ENCODE measurements at places on chromosomes 4 and X.

- DNase-seq: no peak
Measured at GRCh38 chr4:172868271-172868670, 300.3 kb upstream of the GALNT7 start.

- no peak for DNase-seq
Measured at GRCh38 chr4:6118201-6118600, 82.1 kb downstream of the JAKMIP1 start.

GRCh38 chrX:70174754-70175153, 2.5 kb upstream of the DGAT2L6 start:
- no peak for DNase-seq

DNA sequence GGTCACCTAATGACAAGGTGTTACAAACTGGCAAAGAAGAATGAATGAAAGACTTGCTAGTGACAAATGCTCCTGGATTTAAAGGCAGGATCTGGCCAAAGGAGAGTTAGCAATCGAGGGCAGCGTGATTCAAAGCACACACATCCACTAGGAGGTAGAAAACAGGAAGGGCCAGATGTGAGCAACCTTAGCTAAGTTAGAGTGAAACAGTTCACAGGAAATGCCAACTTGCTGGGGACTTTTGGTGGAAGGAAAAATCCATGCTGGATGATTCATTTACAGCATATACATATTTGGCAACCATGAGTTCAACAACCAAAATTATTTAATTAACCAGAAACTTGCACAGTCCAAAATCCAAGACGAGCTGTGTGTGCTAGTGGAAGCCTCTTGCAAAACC, 276.9 kb downstream of the PTTG2 start:
- DNase-seq: peak; percentile 47

- DNase-seq: no peak
Measured at GRCh38 chr4:7956270-7956808, 16.7 kb upstream of the AFAP1 start.

DNA sequence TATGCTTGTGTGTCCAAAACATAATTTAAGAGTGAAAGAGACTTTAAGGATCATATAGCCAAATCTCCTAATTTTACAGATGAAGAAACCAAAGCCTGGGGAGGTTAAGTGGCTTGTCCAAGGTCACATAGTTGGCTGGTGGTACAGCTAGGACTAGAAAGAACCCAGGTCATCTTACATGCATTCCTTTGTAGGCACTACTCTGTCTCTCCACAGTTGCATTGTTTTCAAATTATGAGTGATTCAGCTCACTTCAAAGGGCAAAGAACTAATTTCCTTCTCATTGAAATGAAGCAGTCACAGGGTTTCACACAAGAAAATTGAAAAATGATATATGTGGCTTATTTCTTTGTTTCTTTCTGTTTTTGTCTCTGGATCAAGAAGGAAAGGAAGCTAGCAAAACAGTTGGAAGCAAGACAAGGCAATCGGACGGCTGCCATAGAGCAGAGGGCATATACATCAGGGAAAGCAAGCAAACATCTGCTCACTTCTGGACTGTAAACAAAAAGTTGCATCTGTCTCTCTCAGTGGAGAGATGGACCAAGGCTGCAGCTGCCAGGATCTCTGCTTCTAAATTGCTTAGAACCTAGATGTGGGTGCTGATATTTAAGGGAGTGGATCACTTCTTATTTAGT, 107.5 kb upstream of the AMOT start:
- no peak for DNase-seq

DNA sequence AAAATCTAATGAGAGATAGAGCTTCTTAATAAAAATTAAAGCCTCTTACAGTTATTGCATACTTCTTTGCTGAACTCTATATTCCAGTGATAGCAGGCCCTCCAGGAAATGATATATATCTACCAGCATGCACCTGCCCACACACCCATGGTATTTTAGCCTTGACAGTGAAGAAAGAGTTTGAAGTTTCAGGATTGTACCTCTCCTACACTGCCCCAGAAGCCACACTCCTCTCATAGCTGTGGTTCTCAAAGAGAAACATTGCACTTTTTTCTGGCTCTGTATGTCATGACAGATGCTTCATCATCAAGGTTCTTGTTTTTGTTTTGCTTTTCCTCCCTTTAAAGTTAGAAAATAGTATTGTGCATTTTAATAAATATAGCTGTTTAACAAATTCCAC, 34.0 kb downstream of the INPP4B start:
- no peak for DNase-seq

DNA sequence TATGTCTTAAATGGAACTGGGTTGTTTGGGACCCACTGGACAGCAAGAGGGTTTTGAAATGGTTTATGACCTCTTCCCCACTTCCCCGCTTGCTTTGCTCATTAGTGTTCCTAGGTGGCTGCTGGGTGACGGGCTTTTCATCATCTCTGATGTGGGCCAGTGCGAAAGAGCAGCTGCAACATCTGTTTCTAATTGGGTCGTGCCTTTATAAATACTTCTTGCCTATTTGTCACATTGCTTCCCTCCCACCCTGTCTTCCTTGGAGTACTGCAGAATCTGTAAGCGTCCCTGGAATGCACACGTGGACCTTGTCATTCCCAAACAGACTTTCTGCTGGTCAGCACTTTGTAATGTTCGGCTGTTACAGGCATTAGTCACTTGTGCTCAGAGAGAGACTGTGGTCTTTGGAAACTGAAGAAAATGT, 35.2 kb downstream of the SEPTIN11 start:
- DNase-seq: peak; percentile 98

GRCh38 chr4:2526559-2526958, 9.9 kb upstream of the FAM193A start:
- DNase-seq: no peak

DNA sequence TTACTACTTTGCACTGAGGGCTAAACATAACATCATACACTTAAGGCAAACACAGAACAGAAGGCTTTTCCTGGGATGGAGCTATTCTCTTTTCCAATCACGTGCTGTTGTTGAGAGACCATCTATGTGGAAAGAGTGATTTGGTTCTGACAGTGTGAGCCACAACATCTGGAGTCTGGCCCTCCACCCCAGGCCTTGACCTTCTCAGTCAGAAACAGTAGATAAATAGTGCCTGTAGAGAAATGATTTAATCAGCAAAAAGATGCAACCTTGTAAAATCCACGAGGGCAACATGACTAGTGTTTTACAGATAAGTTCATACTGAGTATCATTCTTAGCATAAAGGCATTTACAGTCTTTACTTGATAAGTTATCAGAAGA, 10.8 kb upstream of the SFRP2 start:
- no peak for DNase-seq

DNA sequence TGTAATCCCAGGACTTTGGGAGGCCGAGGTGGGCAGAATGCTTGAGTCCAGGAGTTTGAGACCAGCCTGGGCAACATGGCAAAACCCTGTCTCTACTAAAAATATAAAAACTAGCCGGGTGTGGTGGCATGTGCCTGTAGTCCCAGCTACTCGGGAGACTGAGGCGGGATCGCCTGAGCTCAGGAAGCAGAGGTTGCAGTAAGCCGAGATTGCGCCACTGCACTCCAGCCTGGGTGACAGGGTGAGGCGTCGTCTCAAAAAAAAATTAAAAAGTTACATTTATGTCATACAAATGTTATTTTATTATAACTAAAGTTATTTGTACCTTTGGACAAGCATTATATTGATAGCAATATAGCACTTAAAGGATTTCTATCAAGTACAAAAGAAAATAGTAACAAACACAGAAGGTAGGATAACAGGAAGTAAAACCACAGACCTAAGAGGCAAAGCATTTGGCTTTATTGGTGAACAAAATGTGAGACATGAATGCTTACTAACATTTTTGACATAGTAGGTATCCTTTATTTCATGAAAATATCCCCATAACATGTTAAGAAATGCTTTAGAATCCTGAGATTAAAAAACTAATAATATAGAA, 51.5 kb downstream of the TMEM165 start:
- DNase-seq: no peak

GRCh38 chr4:40685300-40685699, 55.6 kb upstream of the RBM47 start:
- no peak for DNase-seq

DNA sequence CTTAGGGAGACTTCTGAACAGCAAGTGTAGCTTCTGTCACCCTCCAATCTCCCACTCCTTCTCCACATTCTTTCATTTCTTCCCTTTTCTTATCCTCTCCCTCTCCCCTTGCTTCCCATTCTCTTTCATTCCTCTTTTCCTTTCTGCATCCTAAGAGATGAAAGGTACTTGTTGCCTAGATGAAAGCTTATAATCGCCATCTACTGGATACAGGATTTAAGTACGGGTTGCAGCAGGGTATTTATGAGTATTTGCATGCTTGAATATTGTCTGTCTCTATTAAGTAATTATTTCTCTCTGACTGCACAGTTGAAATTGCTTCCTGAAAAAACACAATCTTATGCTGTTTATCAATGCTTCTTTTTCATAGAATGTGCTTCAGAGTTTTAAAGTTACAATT, 174.0 kb upstream of the TENT5D start:
- DNase-seq: no peak

GRCh38 chrX:153624196-153625091, 22.6 kb upstream of the DUSP9 start:
- no peak for DNase-seq

GRCh38 chr4:157358439-157358838, 137.9 kb downstream of the GRIA2 start:
- DNase-seq: no peak

- no peak for DNase-seq
Measured at GRCh38 chr4:134490863-134491262, 289.3 kb upstream of the PABPC4L start.

DNA sequence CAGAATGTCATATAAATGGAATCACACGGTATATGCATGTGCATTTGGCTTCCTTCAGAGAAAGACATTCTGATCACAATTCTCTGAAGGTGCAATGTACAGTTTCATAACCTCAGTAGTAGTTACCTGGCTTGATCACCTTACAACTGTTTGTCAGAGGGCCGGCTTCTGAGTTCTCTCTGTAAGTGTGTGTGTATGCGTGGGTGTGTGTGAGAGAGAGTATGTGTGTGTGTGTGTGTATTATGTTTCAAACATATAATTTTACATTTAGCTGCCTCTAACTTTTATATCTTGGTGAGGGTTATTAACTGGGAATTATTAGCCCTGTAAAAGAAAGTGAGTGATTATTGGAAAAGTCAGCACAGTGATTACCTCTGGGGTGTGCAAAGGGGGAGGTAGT, 8.0 kb upstream of the LOC101059915 start:
- no peak for DNase-seq

DNA sequence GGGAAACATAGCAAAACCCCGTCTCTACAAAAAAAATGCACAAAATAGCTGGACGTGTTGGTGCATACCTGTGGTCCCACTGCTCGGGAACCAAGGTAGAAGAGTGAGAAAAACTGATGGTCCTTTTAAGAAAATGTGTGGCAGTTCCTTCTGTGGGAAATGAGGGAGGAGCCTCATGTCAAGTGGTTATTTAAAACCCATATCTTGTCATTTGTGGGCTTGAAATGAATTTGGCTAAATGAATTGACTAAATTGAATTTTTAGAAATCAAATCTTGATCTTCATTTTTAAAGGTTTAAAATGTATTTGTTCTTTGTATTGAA, 16.2 kb upstream of the LAMP2 start:
- DNase-seq: no peak

DNA sequence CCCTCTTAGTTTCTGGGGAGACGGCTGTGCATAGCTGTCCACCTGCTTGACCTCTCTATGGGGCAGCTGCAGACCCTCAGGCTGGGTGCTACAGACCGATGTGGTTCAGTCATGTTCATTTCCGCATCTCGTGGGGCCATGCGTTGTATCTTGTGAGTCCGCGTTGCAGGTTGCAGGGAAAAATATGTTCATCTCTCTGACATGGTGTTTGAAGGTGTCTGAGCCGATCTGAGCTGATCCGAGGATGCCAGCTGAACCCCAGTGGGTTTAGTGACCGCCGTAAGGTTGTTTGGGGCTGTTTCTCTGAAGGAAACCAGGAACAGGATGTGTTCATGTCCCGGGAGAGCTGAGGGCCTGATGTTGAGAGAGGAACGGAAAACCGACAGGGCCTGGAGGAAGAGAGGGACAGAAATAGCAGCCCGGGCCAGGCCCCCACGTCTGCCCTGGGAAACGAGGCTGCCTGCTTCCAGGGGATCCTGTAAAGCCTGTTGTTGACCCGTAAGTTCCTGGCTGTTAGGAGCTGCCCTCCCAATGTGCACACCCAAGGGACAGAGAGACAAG, 9.8 kb upstream of the P2RY8 start:
- no peak for DNase-seq

- DNase-seq: peak; percentile 31
Measured at GRCh38 chr4:185165605-185166063, 22.6 kb downstream of the SLC25A4 start.

DNA sequence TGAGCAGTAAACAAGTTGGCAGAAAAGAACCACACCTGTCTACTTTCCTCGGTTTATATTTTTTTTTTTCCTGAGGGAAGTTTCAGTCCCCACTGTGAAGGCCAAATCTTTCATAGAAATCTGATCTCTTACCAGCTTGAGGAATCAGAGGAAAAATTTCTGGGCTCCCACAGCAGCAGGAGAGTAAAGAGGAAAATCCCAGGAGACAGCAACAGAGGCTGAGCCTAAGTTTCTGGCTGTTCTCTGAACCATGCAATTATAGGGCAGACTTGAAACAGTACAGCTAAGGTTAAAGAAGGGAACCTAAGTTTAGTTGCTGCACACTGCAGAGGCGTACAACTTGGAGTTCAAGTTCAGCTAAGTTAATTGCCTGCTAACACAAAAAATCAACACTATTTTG, 1090.9 kb upstream of the INTU start:
- DNase-seq: no peak

GRCh38 chr4:24002330-24002966, 112.6 kb upstream of the PPARGC1A start:
- no peak for DNase-seq

DNA sequence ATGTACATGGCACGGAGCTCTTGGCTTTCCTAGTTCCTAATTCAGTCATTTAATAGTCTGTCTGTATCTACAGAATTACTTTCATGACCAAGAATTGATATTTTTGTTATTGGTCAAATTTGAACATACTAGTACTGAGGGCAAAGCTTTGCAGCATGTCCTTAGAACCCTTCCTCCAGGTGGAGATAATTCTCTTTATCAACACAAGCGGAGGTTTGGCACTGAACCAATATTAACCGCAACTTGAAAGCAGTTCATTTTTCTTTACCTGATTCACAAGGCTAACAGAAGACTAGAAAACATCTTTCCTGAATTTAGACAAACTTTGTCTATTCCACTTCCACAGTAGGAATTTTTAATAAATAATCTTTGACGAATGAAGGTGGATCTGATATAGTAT, 73.8 kb downstream of the TACR3 start:
- no peak for DNase-seq

- no peak for DNase-seq
Measured at GRCh38 chr4:184039963-184040383, 134.9 kb downstream of the STOX2 start.

DNA sequence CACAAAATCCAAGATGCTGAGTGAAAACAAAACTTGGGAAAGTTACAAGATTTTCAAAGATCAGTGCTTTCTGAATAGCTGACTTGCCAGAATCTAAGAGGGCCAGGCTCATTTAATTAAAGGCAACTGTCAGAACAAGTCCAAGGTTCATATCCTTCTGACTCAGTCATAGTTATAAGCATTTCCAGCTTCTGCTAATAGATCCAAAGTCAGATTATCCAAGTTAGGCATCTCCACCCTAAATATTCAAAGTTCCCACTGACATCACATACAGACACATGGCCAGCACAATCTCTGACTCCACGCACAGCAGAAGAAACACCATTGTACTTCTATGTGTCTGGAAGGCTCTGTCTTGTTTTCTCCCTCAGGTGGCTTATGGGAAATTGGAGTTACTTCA, 41.8 kb downstream of the GASK1B start:
- peak; percentile 63 for DNase-seq

All from AG09319 (cell line).